A549 treated with AZD2906 at 1 μM for 4 hours (cell line): ENCODE measurements at places on chromosomes 5 and 9. TPM values are rescaled to one million over a fixed set of nuclear protein-coding genes. Genes with fewer than 3 reads are reported as not detected.

Gene SPEF2
- total RNA-seq = 1.5 to 2.4 TPM (median 1.7 TPM) in 5 replicates

Gene TRAF1
- 1.6 to 2.3 TPM (median 1.9 TPM) in 5 replicates for total RNA-seq

Gene ANKRD20A1
- total RNA-seq = 0.82 to 2.4 TPM (median 1.2 TPM) in 5 replicates

Gene SVEP1
- 1.5 to 1.8 TPM (median 1.7 TPM) in 5 replicates for total RNA-seq

Gene RGMB
- total RNA-seq = 6.5 to 7.3 TPM (median 7.1 TPM) in 5 replicates

Gene MVB12B
- total RNA-seq = 5.7 to 7.2 TPM (median 7.1 TPM) in 5 replicates

Gene ESM1
- not detected in 5 replicates for total RNA-seq

Gene NIPAL4
- 9.1 to 11.9 TPM (median 10.0 TPM) in 5 replicates for total RNA-seq

Gene NR3C1
- total RNA-seq = 22.1 to 30.9 TPM (median 24.7 TPM) in 5 replicates

Gene LRRC70
- 0.11 to 0.31 TPM (median 0.13 TPM) in 5 replicates for total RNA-seq

Gene C1QTNF2
- total RNA-seq = 0.04 to 0.16 TPM (median 0.09 TPM) in 5 replicates

Gene ASPN
- not detected in 5 replicates for total RNA-seq

Gene SLC9A3
- 2.0 to 2.3 TPM (median 2.2 TPM) in 5 replicates for total RNA-seq

Gene SLC6A3
- total RNA-seq = 1.00 to 2.2 TPM (median 1.3 TPM) in 5 replicates

Gene ANKRD34B
- 0.03 to 0.15 TPM (median 0.06 TPM) in 5 replicates for total RNA-seq

Gene EGFLAM
- 0.21 to 0.39 TPM (median 0.23 TPM) in 5 replicates for total RNA-seq

Gene GABRG2
- not detected in 5 replicates for total RNA-seq

Gene ST8SIA4
- 0.21 to 0.49 TPM (median 0.29 TPM) in 5 replicates for total RNA-seq

Gene FOXD4
- total RNA-seq = 0.13 to 0.57 TPM (median 0.37 TPM) in 5 replicates

Gene C7
- not detected in 5 replicates for total RNA-seq

Gene SLC35D2
- 16.0 to 22.3 TPM (median 21.0 TPM) in 5 replicates for total RNA-seq

Gene CD180
- not detected in 5 replicates for total RNA-seq

Gene DNAJC21
- total RNA-seq = 21.2 to 29.7 TPM (median 23.5 TPM) in 5 replicates

Gene PPP2R2B
- total RNA-seq = 0.03 to 0.14 TPM (median 0.10 TPM) in 4 of 5 replicates, not detected in the other

Gene FOXD4L4
- 0.06 to 0.13 TPM (median 0.06 TPM) in 4 of 5 replicates, not detected in the other for total RNA-seq

Gene MYMK
- not detected in 5 replicates for total RNA-seq

Gene CSF1R
- total RNA-seq = 0.15 to 0.31 TPM (median 0.20 TPM) in 5 replicates

Gene ADGRD2
- 0.03 TPM in 1 of 5 replicates, not detected in the others for total RNA-seq

Gene ANKRD31
- 0.03 to 0.07 TPM (median 0.06 TPM) in 5 replicates for total RNA-seq

Gene UBLCP1
- 32.0 to 39.6 TPM (median 33.9 TPM) in 5 replicates for total RNA-seq

Gene C9orf153
- 0.05 to 0.39 TPM (median 0.20 TPM) in 4 of 5 replicates, not detected in the other for total RNA-seq

Gene ZNF622
- 65.1 to 79.2 TPM (median 74.9 TPM) in 5 replicates for total RNA-seq

Gene RLN2
- total RNA-seq = 0.13 to 0.28 TPM (median 0.19 TPM) in 5 replicates

Gene C1QTNF3
- 0.11 to 0.20 TPM (median 0.18 TPM) in 5 replicates for total RNA-seq

Gene LEAP2
- 0.43 to 1.2 TPM (median 0.65 TPM) in 5 replicates for total RNA-seq

Gene FOXI1
- not detected in 5 replicates for total RNA-seq

Gene CEL
- total RNA-seq = 0.39 to 0.93 TPM (median 0.71 TPM) in 5 replicates
